CD14-positive monocyte (primary cell): ENCODE measurements at places on chromosomes 6 and 20.

GRCh38 chr6:22300273-22300998 lies 3.6 kb upstream of the PRL start:
- no peaks in the 10 kb centered on the region for H3K27me3 ChIP-seq
- H3K27ac ChIP-seq = no peak overlapping the region
- no peak for DNase-seq
- no peak overlapping the region for H3K4me3 ChIP-seq

- H3K27ac ChIP-seq = no peak overlapping the region
- no peaks in the 10 kb centered on the region for H3K27me3 ChIP-seq
- DNase-seq = no peak
Observed at GRCh38 chr6:39416728-39417127, 94.2 kb upstream of the KCNK16 start.

DNA sequence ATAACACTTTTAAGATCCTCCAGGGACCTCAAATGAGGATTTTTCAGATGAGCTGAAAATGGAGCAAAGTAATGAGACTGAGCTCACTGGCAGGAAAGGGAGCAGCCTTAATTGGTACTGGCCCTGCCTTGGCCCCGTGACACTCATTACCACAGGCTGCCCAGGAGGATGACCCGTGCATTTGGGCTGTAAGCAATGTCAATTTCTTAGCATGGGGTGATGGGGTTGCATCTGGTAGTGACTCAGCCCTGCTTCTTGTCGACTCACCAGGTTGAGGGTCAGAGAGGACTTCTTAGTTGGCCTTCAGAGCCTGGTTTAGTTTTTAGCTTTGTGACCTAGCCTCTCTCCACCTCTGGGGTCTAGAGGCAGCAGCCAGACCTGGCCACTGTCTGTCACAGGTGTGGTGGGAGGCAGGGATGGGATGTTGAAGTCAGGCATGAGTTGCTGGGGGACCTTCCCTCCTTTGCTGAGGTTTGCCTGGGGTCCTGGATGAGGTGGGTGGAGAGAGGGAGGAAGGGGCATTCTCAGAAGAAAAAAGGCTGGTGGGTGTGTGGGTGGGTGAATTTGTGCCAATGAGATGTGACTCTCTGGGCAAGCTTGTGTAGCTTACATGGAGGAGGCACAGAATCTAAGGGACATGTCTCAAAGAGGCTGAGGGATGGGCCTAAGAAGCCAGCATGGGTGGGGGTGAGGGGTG lies 25.9 kb upstream of the EPB41L1 start:
- H3K27me3 ChIP-seq = no peaks in the 10 kb centered on the region
- no peak overlapping the region for H3K27ac ChIP-seq
- peak; percentile 39 for DNase-seq
- H3K4me3 ChIP-seq = no peak overlapping the region

- peak within 1 kb of the TSS; percentile 94 for H3K4me3 ChIP-seq
- H3K27ac ChIP-seq = peak within 1 kb of the TSS; percentile 75
- peaks cover 18% of the 10 kb centered on the region for H3K36me3 ChIP-seq
- H3K4me1 ChIP-seq = peaks cover 94% of the 10 kb centered on the region
- no peak for DNase-seq
- no peaks in the 10 kb centered on the region for H3K27me3 ChIP-seq
Observed at GRCh38 chr6:31582230-31582643, at the start of gene LTB. TSS of gene LTB (minus strand) at chr6:31582424. CDS start at chr6:31582417, 7 bp downstream.

- no peak overlapping the region for H3K4me3 ChIP-seq
- H3K27ac ChIP-seq = no peak overlapping the region
- no peaks in the 10 kb centered on the region for H3K27me3 ChIP-seq
- no peak for DNase-seq
- H3K36me3 ChIP-seq = no peaks in the 10 kb centered on the region
- H3K4me1 ChIP-seq = no peaks in the 10 kb centered on the region
Observed at GRCh38 chr6:156146891-156147290, 630.3 kb upstream of the ARID1B start.

- no peaks in the 10 kb centered on the region for H3K36me3 ChIP-seq
- no peak overlapping the region for H3K27ac ChIP-seq
- no peaks in the 10 kb centered on the region for H3K4me1 ChIP-seq
- H3K4me3 ChIP-seq = no peak overlapping the region
Observed at GRCh38 chr6:90859056-90859455, 272.2 kb upstream of the MAP3K7 start.

GRCh38 chr20:54726687-54727300 lies 251.4 kb downstream of the DOK5 start:
- H3K4me3 ChIP-seq = no peak overlapping the region
- no peak overlapping the region for H3K27ac ChIP-seq
- no peaks in the 10 kb centered on the region for H3K36me3 ChIP-seq
- no peak for DNase-seq

DNA sequence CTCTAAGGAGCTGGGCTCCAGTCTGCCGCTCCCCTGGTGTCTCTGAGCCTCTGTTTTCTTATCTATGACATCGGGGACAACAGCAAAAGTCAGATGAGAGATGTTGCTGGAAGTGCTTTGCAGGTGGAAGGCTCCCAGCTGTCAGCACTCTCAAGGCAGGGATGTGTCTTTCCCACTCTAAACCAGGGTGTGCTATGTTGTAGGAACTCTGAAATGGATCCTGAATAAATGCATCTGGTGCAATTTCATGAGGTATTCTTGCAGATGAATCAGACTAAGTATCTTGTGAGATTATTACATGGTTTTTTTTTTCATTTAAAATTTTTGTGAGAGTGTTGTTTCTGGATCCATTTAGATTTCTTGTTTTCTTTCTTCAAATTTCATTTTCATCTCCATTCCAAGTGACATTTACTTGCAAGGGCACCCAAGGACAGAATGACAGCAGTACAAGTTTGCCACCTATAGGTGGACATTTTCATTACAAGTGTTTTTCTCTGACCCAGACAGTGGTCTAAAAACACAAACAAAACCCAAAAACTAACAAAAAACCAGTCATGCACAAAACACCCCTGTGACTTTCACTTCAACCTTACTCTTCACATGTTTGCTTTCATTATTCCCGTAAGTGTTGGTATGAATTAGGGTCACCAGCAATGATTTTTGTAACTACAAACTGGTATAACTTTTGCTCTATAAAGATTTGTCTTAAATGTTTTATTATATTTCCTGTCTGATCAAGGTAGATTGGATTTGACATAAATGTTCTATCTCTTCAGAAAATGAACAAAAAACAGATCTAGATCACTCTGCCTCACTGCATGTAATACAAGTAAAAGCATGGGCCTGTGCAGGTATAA lies 14.7 kb upstream of the SIM1 start:
- no peak overlapping the region for H3K27ac ChIP-seq
- H3K36me3 ChIP-seq = no peaks in the 10 kb centered on the region

GRCh38 chr6:115583290-115583689 lies 477.4 kb downstream of the FRK start:
- H3K36me3 ChIP-seq = no peaks in the 10 kb centered on the region
- H3K27ac ChIP-seq = no peak overlapping the region
- no peak overlapping the region for H3K4me3 ChIP-seq
- no peaks in the 10 kb centered on the region for H3K27me3 ChIP-seq
- no peaks in the 10 kb centered on the region for H3K4me1 ChIP-seq

GRCh38 chr6:41914869-41915530 lies 5.9 kb downstream of the MED20 start:
- no peak overlapping the region for H3K4me3 ChIP-seq
- peaks cover 8% of the 10 kb centered on the region for H3K4me1 ChIP-seq
- H3K27me3 ChIP-seq = no peaks in the 10 kb centered on the region
- no peak overlapping the region for H3K27ac ChIP-seq

DNA sequence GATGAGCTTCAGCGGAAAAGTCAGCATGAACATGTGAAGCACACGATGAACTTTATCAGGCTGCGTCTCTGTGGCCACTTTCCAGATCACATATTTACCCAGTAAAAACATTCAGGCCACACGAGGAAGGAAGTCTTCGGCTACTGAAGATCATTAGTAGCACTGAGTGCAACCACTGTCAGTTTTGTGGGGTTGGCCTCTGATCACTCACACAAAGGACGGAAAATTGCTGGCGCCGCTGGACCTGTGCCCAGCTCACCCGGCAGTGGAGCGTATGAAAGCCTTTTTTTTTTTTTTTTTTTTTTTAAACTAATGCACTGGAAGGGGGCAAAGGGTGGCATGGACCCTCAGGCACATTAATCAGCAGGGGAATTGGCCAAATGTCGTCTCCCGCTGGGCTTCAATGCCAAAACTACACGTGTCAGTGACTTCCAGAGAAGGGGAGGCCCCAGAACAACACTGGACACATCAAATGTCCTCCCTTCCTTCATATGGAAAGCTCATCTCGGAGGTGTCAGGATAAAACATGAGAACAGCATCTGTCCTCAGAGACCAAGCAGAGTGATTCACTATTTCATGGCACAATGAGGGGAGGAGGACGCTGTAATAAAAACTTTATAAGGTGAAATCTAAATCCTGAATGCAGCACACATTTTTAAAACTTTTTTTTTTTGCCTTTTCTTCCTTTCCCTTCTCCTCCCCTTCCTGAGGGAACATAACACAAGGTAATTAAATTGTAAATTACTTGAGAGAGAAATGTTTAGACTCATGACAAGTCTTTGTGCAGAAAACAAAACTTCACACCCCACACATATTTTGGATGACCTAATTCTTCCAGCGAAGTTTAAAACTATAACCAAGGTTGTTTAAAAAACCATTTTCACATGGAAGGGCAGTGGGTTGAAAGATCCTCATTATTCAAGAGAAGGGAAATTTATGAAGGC lies 223.4 kb downstream of the FOXC1 start:
- no peaks in the 10 kb centered on the region for H3K36me3 ChIP-seq
- no peak overlapping the region for H3K27ac ChIP-seq
- DNase-seq = no peak
- H3K4me3 ChIP-seq = no peak overlapping the region

GRCh38 chr6:26216886-26217713 lies 129.9 kb downstream of the HFE start:
- peak overlapping the region; percentile 90 for H3K27ac ChIP-seq
- peak; percentile 88 for DNase-seq
- H3K4me1 ChIP-seq = peaks cover 36% of the 10 kb centered on the region
- H3K27me3 ChIP-seq = no peaks in the 10 kb centered on the region

DNA sequence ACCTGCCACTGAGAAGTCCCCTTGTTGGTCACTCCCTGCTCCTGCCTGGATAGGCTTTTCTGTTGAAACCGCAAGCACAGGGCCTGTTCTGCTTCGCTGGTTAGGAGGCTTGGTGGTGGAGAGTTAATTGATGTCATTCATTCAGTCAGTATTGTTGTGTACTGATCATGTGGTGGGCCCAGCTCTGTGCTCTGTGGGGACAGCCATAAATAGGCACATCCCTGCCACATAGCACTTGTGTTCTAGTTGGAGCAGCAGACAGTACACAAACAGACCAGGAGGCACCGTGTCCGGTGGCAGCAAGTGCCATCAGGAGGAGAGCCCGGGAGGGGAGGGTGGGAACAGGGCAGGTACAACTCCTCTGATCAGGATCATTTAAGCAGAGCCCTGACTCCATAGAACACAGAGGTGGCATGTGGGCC lies 155.2 kb upstream of the INSM1 start:
- H3K36me3 ChIP-seq = no peaks in the 10 kb centered on the region
- no peak overlapping the region for H3K4me3 ChIP-seq

- no peak for DNase-seq
- no peaks in the 10 kb centered on the region for H3K36me3 ChIP-seq
Observed at GRCh38 chr6:138482816-138483215, 16.5 kb downstream of the NHSL1 start.

DNA sequence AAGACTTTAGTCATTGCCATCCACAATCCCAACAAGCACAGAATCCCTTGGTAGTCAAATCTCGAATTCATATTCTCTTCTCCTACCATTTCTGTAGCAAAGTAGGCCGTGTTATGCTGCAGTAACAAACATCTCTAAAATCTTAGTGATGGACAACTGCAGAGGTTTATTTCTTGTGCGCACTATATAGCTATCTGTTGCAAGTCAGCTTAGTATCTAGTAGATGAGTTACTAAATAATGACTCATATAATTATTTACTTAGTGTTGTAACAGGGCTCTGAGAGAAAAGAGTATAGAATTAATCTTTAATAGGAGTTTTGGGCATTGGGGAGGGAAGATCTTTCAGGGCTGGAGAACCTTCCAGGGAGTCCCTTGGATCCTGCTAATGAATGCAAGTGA lies 73.3 kb downstream of the CAP2 start:
- H3K27me3 ChIP-seq = no peaks in the 10 kb centered on the region
- no peaks in the 10 kb centered on the region for H3K36me3 ChIP-seq
- no peak overlapping the region for H3K4me3 ChIP-seq
- DNase-seq = no peak

DNA sequence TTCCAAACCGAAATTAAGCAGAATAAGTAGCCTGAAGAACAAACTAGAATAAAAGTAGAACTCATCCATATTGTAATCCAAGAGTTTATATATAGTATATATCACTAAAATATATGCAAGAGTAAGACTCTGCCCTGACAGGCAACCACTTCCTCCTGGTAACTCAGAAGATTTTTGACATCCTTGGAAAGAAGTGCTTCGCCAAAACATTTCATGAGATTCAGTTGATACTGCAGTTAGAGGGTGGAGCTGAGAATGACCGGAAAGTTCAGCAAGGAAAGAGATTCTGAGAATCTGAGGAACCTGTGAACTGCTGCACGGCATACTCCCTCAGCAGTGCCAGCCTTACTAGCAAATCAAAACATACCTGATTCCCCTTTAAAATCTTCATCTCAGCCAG lies 79.6 kb downstream of the CDK19 start:
- DNase-seq = no peak
- no peak overlapping the region for H3K27ac ChIP-seq
- H3K4me3 ChIP-seq = no peak overlapping the region
- peaks cover 14% of the 10 kb centered on the region for H3K4me1 ChIP-seq
- H3K27me3 ChIP-seq = no peaks in the 10 kb centered on the region
- peaks cover 3% of the 10 kb centered on the region for H3K36me3 ChIP-seq

DNA sequence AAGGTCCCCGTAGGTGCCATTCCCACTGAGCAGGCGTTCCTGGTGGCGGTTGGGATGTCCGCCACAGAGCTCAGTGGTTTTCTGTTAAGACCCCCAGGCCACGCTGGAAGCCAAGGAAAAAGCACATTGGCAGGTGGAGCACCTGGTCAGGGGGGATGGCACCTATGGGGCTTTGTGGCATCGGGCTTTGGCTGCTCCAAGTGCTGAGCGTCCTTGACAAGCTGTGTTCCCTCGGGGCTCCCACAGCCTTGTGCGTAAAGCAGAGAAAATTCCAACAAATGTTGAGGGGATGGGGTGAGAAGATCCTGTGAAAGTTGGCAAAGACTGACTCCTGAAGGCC lies 135.4 kb downstream of the JPH2 start:
- no peak for DNase-seq
- H3K4me1 ChIP-seq = no peaks in the 10 kb centered on the region
- peaks cover 4% of the 10 kb centered on the region for H3K27me3 ChIP-seq
- no peaks in the 10 kb centered on the region for H3K36me3 ChIP-seq
- no peak overlapping the region for H3K4me3 ChIP-seq

DNA sequence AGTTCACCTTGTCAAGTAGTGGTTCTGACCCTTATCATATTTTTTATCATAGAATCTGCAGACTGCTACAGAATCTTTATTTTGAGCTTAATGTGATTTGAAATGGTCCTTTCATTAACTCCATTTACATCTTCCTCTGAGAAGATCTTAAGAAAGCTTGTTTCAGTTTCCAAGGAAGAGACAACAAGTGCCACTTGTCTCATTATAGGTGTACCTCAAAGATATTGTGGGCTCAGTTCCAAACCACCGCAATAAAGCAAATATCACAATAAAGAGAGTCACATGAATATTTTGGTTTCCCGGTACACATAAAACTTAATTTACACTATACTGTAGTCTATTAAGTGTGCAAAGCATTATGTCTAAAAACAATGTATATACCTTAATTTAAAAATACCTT lies 66.4 kb upstream of the ATXN1 start:
- H3K4me3 ChIP-seq = no peak overlapping the region
- no peak for DNase-seq
- H3K36me3 ChIP-seq = no peaks in the 10 kb centered on the region
- H3K4me1 ChIP-seq = peaks cover 63% of the 10 kb centered on the region
